Iris pigment epithelial cell (primary cell): ENCODE measurements at places on chromosomes 5 and 9.

DNA sequence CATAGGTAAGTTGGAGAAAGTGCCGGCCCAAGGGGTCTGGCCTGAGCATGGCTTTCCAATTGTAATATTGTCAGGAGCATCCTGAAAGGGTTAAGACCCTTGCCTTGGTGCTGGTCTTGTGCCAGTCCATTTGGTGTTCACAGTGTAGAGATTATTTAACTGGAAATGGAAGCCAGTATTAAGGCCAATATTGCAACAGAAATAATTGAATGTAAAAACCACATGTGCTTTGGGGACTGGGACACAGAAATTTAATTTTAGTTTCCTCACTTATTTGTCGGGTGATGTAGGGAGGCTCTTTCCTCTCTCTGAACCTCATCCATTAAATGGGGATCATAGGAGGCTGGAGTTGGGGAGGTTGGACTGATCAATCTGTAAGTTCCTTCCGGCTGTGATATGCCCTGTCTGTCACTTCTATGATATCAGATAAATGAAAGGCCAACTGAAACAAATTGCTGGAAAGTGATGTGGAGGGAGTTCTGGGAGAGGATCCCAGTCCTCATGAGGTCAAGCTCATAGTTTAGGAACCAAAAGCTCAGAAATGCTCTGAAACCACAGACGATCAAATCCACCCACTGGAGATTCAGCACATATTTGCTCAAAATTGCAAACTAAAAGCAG is 54.8 kb upstream of the COL15A1 start:
- DNase-seq, result no peak

DNA sequence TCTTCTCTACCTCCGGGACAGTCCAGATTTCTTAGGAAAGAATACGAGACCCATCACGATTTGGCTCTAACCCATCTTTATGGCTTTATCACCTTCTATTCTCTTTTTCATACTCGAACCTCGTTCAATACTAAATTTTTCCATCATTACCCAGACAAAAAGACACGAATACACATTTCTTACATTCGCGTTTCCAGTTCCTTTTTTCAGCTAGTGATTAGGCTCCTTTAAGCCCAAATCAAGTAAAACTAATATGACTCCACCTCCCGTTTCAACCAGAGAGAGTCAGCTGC is 506 bp downstream of the ZBTB6 start:
- DNase-seq, result no peak

DNA sequence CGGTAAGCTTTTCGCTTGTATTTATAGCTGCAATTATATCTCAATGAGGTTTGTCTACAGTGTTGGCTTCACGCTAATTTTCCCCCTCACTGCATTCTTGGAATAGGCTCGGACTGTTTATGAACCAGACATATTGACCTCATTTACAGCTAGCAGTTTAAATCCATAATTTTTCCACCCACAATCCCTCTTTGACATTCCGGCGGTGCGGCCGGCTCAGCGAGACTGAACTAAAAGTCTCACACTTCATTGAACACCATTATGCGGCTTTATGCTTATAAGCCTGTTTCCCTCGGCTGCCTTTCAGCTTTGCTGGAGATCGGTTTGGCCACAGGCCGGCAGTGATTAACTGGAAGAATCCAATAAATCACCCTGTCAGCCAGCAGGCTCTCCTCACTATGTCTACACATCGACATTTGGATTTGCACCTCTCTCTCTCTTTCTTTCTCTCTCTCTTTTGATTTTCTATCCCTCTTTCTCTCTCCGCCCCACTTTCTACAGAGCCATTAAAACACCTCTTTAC is 315.0 kb upstream of the TLE4 start:
- DNase-seq, result peak; percentile 56

GRCh38 chr9:134630393-134630790 is 11.2 kb upstream of the COL5A1 start:
- DNase-seq, result no peak

DNA sequence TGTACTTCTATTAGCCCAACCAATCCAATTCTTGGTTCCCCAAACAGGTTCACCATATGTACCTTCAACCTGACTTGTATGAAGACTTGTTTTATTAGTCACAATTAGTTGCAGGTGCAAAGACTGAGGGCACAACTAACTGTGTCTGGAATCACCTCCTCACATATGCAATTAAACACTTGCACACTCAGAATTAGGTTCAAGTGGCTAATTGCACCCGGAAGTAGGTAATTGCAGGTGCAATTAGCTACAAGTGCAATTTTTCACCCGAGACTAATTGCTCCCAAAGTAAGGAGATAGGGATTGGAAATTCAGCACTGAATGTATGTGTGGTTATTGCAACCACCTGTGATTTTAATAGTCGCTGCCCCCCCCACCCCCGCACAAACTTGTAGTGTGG is 338.9 kb downstream of the ZSWIM6 start:
- DNase-seq, result no peak

GRCh38 chr9:129472651-129473102 is 148.2 kb downstream of the C9orf50 start:
- DNase-seq, result no peak

- DNase-seq, result no peak
These were observed 681.9 kb downstream of the ISL1 start for GRCh38 chr5:52065182-52065581.

DNA sequence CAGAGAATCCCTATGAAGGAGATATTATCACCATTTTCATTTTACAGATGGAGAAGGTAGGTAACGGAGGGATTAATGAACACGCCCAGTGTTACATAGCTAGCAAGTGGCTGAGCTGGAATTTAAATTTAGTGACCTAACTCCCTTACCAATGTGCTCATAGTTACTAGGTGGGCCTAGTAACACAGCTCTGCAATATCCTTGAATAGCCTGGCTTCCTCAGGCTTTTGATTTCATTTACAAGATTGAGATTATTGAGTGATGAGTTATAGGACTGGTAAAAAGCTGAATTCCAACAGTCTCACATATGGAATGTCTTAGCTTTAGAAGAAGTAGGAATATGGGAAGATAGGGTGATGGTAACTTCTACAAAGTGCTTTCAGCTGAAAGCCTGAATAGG is 336.3 kb upstream of the KIF2A start:
- no peak for DNase-seq

DNA sequence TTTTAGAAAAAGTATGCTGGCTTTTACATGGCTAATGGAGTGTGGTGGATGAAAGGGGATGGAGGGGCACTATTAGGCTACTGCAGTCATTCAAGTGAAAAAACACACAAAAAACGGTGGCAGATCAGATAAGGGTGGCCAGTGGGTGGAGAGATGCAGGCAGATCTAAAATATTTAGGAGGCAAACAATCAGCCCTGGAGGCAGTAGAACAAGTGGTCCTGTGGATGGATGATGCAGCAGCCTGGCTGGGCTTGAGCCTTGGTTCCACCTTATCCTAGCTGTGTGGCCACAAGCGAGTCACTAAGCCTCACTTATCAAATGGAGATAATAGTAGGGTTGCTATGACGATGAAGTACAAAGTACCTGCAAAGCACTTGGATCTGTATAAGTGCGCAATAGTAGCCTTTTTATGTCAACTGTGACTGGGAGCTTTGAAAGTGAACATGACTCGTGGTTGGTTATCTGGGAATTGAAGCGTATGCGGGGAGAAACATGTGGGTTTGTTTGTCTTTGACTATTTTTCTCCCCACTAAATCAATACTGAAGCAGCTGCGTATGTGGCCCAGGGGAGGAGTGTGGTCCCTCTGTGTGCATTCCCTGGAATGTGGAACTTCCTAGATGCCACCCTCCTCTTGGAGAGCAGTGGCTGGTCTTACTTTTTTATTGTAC is 20.2 kb downstream of the NSG2 start:
- DNase-seq, result no peak

- no peak for DNase-seq
These were observed 260.1 kb upstream of the RGMB start for GRCh38 chr5:98513380-98513779.

DNA sequence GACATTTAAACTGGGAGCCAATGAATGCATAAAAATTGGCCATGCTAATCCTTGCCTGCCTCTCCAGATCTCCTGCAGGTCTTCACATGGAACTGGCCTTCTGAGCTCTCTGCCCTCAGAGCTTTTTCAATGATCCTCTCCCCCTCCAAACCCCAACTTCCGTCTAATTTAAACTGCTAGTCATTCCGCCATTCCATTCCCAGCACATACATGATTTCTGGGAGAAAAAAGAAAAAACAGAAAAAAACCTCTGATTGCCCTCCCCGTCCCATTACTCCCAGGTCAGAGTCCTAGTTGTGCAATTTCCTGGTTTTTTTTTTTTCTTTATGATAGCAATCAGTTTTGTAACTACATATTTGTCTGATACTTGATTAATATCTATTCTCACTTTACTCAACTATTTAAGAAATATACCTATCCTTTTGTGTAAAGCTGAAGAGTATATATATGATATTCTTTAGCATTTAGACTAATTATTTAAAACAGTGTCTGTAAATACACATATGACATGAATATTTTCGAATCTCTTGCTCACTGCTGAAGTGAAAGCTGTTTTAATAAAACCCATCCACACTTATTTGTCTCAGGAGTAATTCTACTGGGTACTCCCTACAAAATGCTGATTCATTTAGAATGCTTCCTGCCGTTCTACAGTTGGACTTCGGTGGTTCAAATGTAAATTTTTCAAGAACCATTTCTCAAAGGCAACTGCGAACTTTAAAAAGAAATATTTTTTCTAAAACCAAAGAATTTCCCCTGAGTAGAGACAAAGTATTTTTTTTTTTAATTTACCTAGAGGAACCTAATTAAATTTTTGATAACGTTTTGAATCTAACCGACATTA is 1.6 kb downstream of the HINT1 start:
- peak; percentile 45 for DNase-seq

GRCh38 chr9:87149799-87150198 is 202.5 kb upstream of the GAS1 start:
- peak; percentile 47 for DNase-seq

- no peak for DNase-seq
These were observed 190.9 kb upstream of the FREM1 start for GRCh38 chr9:15101095-15101494.

DNA sequence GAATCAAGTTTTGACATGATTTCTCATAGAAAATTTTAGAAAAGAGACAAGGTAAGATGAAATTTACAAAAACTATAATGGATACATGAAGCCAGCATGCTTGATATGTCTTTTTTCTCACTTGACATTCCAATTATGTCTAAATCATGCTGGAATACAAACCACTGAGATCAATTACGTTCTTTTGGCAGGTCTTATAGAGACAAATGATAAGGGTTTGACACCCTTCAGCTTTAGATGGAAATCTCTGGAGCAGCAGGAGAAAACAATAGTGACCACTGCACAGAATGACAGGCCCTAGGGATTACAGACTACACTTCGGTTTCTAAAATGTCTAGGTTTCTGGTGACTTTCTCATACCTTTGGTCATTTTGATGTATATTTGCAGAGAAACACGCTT is 342.9 kb downstream of the TRPM3 start:
- DNase-seq, result no peak

DNA sequence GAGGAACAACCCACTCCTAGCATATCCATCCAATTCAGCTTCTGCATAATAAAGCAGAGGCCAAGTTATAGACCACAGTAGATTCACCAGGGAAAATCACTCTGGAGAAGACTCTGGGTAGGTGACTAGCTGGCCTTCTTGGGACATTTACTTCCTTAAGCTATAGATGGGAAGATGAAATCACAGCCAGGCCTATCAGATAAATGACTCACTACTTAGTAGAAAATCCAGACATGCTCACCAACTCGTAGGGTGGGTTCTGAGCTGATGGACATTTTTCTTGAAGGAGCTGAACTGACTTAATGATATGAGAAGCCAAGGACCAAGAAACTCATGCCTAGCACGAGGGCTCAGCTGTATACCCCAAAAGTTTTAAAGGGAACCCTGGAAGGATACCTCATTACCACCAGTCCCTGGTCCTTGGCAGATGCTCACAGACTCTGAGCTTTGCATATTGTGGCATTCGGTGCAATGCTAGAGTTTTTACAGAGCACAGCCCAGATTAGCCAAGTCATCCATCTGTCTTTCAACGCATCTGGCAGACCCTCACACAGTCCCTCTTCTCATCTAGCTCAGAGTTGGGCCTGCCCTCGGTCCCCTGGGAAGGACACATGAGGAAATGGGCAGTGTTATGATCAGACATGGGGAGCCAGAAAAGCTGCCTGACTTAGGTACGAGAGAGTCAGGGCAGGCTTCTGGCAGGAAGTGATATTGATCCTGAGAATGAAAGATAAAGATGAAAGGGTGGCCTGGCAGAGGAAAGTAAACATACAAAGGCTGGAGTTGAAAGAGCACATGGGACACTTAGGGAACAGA is 15.0 kb downstream of the ACSL6 start:
- DNase-seq, result no peak

GRCh38 chr5:6236170-6236793 is 142.1 kb downstream of the MED10 start:
- DNase-seq, result no peak

DNA sequence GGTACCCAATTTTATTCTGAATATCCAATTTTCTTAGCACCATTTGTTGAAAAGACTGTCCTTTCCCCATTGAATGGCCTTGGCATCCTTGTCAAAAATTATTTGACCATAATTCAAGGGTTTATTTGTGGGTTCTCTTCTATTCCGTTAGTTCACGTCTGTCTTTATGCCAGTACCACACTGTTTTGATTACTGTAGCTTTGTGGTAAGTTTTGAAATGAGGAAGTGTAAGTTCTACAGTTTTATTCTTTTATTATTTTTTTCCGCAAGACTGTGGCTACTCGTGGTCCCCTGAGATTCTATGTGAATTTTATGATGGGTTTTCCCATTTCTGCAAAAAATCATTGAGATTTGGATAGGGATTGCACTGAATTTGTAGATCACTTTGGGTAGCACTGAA is 402.6 kb downstream of the PLK2 start:
- no peak for DNase-seq

- peak; percentile 3 for DNase-seq
These were observed 57.1 kb upstream of the IZUMO3 start for GRCh38 chr9:24602693-24603352.

GRCh38 chr5:155504606-155505005 is 491.1 kb downstream of the KIF4B start:
- DNase-seq, result no peak

GRCh38 chr9:127123064-127123890 is 842 bp upstream of the ANGPTL2 start:
- no peak for DNase-seq

- DNase-seq, result no peak
These were observed 75.3 kb upstream of the SV2C start for GRCh38 chr5:76007904-76008303.

DNA sequence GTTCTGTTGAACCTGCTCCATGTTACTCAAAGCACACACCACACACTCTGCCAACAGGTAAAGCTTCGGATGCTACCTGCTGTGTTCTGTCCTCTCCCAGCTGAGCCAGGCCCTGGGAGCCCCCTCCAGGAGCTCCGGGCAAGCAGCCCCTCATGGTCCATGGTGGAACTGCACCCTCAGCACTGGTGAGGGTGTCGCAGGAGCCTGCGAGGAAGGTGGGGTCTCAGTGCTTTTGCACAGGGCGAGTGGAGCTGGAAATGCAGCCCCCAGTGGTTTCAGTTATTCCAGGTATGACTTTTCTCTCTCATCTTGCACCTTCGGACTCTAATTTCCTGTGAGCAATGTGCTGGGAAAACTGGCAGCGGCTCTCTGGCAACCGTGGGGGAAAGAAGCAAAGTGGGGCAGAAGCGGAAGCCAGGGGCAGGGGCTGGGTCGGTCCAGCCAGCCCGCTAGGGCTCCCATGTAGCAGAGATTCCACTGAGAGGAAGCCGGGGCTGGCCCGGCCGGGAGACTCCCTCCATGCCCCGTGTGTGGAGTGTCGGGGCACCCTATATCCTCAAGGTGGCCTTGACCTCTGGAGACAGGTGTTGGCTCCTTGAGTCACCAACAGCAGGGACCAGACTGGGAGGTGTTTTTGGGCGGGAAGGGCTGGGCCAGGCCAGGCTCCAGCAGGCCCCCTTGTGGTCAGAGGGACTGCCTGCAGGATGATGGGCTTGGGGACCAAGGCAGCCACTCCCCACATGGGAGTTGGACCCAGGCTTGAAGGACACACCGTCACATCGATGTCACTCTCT is 75.6 kb upstream of the PRSS3 start:
- no peak for DNase-seq
